ENCODE measurements at places on chromosomes 3 and 15.

GRCh38 chr15:36936613-36937012 is 163.7 kb downstream of the MEIS2 start:
- DNase-seq: no peak

- DNase-seq: no peak
These were observed 98.9 kb upstream of the SPRED1 start for GRCh38 chr15:38153781-38154180.

GRCh38 chr15:98120561-98120960 is 160.1 kb downstream of the ARRDC4 start:
- no peak for DNase-seq

DNA sequence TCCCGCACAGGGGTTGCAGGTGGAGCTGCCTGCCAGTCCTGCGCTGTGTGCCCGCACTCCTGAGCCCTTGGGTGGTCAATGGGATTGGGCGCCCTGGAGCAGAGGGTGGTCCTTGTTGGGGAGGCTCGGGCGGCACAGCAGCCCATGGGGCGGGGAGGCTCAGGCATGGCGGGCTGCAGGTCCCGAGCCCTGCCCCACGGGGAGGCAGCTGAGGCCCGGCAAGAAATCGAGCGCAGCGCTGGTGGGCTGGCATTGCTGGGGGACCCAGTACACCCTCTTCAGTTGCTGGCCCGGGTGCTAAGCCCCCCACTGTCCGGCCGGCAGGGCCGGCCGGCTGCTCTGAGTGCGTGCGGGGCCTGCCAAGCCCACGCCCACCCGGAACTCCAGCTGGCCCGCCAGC is 27.9 kb downstream of the NCK1 start:
- DNase-seq: no peak

DNA sequence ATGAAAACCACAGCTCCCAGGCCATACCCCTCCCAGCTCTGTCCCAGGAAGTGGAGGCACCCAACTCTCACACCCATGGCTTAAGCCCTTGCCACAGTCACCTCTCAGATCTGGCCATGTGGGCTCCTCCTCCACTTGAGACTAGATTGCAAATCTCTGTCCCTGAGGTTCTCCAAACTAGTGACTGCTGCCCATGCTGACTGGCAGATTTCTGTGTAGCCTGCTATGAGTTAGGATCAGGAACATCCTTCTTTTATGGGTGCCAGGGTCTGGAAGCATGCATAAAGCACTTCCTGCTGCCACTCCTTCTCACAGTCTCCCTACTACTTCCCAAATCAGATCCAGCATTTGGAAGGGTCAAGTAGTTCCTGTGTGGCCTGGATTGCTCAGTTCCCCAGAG is 59.6 kb upstream of the GOLIM4 start:
- no peak for DNase-seq

- no peak for DNase-seq
These were observed 30.5 kb upstream of the LIPC start for GRCh38 chr15:58401276-58401675.

- no peak for DNase-seq
These were observed 831 bp upstream of the ROBO2 start for GRCh38 chr3:77038930-77039605.

- no peak for DNase-seq
These were observed 661.7 kb downstream of the MCTP2 start for GRCh38 chr15:94893091-94893490.

DNA sequence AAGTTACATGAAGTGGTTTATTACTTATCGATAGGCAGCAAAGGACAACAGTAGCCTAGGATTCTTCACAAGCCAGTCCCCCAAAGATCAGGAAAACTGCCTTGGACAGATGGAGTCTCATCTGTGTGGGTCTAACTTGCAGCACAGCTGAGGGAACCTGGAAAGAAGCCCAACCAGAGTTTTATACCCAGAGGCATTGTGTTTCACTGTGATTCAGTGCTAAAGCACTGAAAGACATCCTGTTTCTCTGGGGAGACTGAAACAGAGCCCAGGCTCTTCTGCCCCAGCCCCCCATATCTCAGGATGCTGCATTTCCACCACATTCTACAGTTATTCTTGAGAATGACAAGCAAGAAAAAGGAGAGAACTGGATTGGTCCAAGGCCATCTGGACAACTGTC is 48.2 kb upstream of the PYDC2 start:
- DNase-seq: no peak

DNA sequence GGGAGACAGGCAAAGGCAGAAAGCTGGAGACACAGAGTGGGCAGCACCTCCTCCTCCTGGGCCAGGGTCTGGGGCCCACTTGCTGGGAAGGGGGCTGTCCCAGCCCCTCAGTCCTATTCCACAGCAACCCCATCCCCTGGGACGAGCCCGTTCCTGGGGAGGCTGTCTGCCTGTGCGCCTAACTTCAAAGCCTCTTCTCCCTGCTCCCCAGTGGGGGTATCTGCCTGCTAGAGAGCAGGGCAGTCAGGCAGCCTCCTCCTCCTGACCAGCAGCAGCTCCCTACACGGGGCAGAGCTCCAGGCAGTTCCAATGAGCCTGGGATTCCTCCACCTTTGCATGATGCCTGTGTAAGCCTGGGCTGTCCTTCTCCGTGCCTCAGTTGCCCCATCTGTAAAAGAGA is 6.9 kb downstream of the PTH1R start:
- DNase-seq: no peak

- no peak for DNase-seq
These were observed at the start of gene IQCF2 for GRCh38 chr3:51860703-51861665. Gene IQCF2 (plus strand): TSS chr3:51861615. CDS start chr3:51861667, 52 bp downstream.

DNA sequence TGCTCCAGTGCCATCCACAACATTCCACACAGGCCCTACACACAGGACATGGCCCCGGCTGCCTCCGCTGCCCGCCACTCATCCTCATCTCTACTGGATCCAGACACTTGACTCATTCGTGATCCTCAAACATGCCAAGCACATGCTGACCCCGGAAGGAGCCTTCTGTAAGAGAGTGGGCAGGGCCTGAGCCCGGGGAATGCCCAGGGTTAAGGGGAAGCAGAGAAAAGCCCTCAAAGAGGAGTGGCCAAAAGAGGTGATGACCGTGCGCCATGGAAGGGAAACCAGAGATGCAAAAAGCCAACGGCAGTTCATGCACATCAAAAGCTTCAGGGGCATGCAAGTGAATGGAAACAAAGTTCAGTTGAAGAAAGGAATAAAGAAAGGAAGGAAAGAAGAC is 46.1 kb downstream of the RFTN1 start:
- peak; percentile 68 for DNase-seq

- DNase-seq: no peak
These were observed 25.0 kb downstream of the CLDN18 start for GRCh38 chr3:138034918-138035317.

GRCh38 chr3:100957261-100957986 is 35.8 kb downstream of the ABI3BP start:
- no peak for DNase-seq

DNA sequence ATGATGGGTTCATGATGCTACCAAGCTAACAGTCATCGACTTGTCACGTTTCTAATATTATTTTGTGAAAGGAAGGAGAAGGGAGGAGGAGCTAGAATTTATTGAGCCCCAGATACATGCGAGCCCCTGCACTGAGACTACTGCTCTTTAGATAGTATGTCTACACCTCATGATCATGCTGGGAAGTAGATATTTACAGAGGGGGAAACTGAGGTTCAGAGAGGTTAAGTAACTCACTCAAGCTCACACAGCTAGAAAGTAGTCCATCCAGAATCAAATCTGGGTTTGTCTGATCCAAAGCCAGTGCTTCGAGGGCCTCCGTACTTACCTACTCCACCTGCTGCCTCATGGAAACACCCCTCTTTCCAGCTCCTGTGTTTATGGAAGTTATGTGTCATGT is 38.8 kb upstream of the DLG1 start:
- no peak for DNase-seq

GRCh38 chr3:197253238-197253947 is 45.0 kb downstream of the DLG1 start:
- DNase-seq: no peak

- DNase-seq: no peak
These were observed 790 bp upstream of the WHAMM start for GRCh38 chr15:82808634-82809041.

DNA sequence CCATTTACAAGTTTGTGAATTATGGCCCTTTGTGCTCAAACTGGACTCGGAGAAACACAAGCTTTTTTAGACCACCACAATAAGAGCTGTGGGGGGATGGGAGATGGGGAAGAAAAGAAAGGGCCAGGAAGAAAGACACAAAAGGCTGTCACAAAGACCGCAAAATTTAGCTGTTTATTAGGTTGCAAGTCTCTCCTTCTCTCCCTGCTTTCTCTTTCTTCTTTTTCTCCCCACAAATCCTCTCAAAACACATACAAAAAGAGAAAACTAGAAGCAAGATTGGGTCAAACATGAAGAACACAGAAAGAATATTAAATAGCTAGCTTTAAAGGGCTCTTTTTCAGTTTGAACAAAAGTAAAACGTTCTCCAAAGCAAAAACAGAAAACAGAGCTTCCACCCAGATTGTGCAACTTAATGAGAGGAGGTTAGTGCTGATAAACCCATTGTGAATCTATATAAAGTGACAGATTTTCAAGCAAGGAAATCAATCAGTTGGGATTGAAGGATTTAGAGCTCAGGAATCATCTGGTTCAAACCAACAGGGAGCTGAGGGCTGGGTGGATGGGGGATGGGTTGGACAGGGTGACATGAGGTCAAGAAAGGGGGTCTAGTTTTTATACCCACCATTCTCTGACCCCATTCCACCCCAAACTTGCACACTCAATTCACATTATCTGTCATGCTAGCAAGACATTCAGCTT is 87.3 kb downstream of the DHX30 start:
- DNase-seq: no peak

DNA sequence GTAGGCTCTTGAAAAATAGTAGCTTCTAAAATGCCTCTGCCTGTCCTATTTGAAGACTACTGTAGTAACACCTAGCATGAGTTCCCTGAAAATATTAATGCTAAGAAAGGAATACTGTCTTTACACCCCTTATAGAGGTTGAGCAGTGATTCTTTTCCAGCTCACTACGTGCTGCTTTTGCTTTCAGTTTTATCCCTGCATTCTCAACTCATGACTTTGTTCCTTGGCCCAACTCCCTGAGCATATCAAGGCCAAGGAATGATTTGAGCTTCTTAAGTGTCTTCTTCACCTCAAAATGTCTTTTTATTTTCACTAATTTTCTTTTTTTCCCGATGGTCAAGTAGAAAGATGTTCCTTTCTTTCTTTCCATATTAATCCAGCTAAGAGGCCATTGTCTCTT is 16.5 kb upstream of the P2RY13 start:
- DNase-seq: no peak

DNA sequence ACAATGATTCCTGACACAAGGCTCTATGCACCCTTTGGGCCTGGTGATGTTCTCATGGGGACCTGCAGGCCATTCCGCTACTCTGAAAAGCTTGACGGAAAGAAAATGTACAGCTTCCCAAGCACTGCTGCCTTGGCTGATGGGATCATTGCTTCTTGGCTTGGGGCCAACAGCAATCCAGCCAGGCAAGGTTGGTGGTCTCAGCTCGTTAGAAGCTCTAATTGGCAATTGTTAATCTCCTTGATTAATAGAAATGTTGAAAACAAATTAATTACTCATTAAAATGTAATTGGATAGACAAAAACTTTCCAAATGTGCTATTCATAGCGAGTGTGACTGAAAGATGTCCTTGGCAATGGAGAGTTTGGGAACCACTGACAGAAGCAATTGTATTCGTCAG is 16.3 kb upstream of the MYZAP start:
- DNase-seq: no peak

DNA sequence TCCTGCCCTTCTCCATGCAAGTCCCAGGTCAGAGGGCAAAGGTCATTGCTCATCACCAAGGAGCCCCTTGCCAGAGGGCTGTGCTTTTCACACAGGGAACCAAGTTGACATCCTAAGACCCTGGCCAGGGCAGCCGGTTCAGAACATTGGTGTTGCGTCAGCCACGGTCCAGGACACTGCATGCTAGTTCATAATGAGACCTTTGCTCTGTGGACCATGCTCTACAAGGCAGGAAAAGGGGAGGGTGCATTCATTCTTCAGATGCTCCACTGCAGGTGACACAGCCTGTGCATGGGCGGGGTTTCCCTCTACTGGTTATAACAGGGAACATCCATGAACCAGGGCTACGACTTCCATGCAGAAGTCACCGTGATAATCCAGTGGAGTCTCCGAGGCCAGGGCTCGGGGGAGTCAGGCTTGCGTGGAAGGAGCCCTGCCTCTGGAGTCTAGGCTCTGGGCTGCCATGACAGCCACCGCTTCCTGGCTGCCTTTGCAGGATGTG is 81.6 kb downstream of the OCA2 start:
- DNase-seq: no peak

GRCh38 chr15:80835336-80835735 is 56.2 kb downstream of the CEMIP start:
- no peak for DNase-seq

GRCh38 chr3:141875893-141876380 is 506 bp upstream of the ATP1B3 start:
- DNase-seq: no peak

- no peak for DNase-seq
These were observed 1001.4 kb downstream of the SQOR start for GRCh38 chr15:46636206-46636605.

DNA sequence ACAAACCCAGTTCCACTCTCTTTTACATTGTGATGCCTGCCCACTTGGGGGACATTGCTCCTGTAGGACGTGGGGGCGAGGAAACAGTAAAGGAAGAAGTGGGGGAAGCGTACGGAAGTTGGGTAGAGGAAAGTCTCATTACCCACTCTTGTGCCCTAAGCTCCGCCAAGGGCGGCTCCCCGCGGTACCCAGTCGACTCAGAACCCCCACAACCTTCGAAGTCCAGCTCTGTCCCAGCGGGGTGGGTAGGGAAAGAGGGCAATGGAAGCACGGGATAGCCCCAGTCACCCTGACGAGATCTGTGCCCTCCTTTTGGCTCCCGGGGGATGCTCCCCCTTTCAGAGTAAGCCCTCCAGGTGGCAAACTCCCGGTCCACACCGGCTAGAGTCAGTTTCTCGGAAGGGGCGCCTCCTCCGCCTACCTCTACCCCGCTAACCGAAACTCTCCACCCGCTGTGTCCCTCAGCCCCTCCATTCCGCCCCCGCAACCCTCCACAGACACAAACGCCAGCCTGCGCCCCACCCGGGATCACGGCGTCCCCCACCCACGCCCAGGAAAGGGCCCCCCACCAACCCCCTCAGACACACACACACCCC is 527 bp downstream of the CSNK1G1 start:
- peak; percentile 18 for DNase-seq

DNA sequence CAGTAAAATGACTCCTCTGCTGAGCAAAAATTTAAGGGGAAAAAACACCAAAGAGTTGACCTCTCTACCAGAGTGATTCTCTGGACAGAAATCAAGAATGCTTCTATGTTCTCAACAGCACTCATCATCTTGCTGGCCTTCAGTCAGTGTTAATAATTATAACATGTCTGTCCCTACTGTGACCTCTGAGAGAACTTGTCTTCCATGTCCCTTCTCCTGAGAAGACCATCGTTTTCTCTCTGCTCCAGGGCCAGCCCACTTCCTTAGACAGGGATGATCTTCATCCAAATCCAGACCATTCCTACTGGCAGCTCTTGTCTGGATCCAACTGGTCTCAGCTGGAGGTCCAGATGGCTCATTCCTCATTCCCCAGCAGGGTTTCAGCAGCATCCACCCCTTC is 139.0 kb upstream of the NECTIN3 start:
- no peak for DNase-seq

All from CD4-positive, alpha-beta T cell treated with Interleukin-15 for 1 hour (primary cell).